ENCODE measurements at places on chromosomes 3 and 15. TPM values are rescaled to one million over a fixed set of nuclear protein-coding genes. Genes with fewer than 3 reads are reported as not detected.

Gene SPATA12
- not detected for total RNA-seq

Gene ROPN1
- 0.54 TPM for total RNA-seq

Gene ZNF80
- 0.28 TPM for total RNA-seq

Gene TMEM43
- total RNA-seq = 86.5 TPM

DNA sequence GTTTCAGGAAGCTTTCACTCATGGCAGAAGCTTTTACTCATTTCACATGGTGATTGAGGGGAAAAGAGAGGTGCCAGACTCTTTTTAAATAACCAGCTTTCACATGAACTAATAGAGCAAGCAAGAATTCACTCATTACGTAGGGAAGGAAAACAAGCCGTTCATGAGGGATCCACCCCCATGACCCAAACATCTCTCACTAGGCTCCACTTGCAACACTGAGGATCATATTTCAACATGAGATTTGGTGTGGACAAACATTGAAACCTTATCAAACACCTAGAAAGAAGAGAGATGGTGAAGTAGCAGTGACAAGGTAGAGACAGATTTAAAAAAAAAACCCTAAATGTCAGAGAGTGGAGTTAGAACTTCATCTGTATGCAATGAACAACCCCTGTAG, 408.6 kb upstream of the PDZRN3 start:
- peak; percentile 53 for DNase-seq

- DNase-seq = no peak
Measured at GRCh38 chr15:71752604-71753289, 57.6 kb upstream of the NR2E3 start.

DNA sequence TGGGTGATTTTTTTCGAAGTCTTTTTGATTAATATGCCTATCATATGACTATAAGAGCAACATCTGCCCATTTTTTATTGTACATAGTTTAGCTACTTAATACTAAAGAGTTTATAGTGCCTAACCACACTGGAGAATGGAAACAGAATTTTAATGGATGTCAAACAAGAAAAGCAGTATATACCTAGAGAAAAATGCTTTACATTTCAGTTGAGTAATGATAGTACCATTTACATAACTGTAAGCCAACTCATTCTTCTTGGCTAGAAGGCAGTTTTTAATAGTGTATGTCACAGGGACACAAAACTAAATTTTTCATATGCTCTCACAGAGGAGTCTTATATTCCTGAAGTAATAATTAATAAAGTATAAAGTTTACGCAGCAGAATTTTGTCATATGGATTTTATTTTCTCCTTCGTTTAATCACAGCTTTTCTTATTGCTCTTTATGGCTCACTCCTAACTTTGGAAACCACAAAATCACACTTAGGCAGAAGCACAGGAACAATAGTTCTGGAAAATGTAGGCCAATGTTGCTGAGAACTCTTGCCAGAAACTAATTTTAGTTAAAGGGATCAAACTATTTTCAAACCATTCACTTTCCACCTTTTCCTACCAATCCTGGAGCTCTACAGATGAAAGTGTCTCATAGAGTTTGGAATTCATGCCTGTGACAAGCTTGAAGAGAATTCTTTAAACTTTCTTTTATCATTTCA, 243.6 kb downstream of the ZIC1 start:
- DNase-seq = no peak

DNA sequence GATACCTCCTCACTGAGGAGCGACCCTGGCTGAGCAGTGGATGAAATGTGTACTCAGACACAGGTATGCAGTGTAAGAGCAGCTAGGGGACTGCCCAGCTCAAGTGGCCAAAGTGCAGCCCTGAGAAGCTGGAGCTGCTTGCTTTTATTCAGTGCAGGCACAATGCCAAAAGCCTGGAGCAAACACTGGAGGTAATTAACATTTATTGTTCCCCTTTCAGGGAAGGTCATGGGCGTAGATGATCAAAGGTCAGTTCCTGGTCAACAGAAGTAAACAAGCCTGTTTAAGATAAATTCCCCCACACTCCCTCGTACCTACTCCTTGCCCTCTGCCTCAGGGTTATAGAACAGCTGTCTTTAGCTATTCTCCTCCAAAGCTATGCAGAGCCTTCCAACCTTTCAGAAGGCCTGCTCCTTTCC, 17.5 kb downstream of the PLA2G4F start:
- DNase-seq = peak; percentile 51

DNA sequence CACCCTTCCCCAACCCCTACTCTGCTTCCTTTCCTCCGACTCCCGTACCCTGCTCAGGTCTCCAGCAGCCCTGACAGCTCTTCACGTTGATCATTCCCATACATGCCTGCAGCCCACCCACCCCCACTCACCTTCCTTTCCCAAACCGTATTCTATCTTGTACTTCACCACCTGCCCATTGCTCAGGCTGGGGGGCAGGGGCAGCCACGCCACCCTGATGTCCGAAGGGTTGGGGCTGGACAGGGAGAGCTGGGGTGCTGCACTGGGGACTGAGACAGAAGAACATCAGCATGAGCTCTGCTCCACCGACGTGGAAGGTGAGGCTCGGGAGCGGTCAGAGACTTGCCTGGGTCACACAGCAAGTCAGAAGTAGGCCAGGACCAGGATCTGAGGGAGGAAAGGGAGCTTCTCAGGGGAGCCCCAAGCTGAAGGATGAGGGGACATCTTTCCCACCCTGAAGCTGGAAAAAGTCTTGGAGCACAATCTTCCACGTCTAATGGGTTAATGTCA, 16.5 kb upstream of the IGDCC3 start:
- no peak for DNase-seq

GRCh38 chr3:195897853-195898415, 10.4 kb downstream of the TNK2 start:
- DNase-seq = no peak

GRCh38 chr15:78998526-78998925, 53.7 kb upstream of the CTSH start:
- DNase-seq = no peak

DNA sequence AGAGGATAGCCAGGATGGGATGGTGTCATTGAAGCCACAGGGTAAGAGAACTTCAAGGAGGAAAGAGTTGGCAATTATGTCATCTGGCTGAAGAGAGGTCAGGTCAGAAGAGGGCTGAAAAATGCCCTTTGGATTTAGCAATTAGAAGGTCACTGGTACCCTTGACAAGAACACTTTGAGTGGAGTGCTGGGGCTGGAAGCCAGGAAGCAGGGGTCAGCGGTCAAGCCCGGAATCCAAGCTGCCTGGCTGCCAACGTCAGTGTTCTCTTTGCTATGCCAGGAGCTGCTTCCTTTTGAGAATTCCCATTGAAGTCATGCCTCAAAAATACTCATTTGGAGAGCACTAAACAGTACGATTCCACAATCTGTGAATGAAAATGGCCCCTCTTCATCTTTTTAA, 386.5 kb downstream of the SHQ1 start:
- DNase-seq = no peak

- no peak for DNase-seq
Measured at GRCh38 chr3:10918011-10918410, 74.5 kb upstream of the SLC6A1 start.

DNA sequence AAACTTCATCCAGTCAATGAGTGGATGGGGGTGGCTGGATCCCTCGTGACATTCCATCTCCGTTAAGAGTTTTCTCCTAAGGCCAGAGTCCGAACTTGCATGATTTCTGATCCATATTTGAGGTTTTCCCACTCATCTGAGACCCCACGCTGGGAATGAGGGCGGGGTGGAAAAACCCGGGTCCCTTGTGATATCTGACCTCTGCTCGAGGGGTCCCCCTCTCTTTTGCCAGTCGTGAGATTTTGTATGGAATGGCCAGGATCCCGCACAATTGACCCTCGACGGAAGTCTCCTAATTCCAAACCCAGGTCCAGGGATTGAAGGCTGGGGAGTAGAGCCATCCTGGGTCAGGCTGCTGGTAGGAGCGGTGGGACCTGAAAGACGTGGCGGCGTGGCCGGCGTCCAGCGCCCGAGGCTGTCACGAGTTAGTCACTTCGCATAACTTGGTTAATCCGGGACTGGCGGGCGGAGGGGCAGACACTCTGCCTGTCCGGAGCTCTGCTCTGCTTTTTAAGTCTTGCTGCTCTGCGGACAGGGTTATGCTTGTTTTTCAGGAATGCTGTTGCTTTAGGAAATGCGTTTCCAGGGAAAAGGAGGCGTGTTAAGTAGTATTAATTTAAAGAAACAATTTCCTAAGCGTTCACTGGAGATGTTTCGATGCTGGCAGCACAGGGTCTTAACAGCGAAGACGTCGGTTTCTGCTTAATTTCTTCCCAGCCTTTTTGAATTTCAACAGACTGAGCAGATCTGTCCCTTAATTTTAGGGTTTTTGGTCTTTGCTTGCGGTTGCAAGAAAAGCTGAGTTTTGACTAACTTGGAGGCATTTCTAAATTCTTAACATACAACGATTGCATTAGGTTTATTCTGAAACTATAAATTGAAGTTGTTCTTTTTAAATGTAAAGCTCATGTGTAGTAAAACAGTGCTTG, 69.7 kb upstream of the LRRFIP2 start:
- peak; percentile 94 for DNase-seq

DNA sequence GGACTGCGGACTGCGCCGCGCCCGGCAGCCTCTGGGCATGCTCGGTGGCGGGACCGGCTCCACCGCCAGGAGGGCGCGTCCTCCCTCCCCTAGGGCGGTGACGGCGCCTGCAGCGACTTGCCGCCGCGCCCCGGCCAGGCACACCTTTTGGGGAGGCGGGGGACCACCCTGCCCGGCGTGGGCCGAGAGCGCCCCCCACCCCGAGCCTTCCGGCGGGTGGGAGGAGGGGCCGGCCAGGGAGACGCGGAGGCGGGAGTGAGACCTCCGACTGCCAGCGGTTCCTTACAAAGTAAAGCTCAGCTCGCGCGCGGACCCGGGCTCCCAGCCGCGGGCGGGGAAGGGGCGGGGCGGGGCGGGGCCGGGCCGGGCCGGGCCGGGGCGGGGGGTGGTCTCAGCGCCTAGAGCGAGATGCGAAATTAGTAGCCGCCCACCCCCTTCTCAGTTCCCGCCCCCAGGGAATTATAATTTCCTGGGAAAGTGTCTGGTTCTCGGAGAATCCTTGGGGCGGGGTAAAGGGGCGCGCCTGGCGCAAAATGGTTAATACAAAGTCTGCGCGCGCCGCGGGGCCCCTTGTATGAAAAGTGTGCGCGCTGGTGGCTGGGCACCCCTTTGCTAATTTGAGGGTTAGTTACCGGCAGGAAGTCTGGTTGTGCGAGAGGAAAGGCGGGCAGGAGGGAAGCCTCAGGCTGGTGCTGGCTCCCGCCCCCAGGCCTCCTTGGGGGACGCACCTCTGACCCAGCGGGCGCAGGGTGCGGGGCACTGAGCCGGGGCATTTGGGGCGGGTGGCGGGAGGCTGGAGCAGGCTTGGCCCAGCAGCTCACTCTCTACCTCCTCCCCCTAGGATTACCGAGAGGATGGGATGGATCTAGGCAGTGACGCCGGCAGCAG, 224.8 kb upstream of the IL12A start:
- DNase-seq = peak; percentile 90
